Daoy (cell line): ENCODE measurements at places on chromosomes 3 and 15. TPM values are rescaled to one million over a fixed set of nuclear protein-coding genes. Genes with fewer than 3 reads are reported as not detected.

GRCh38 chr15:43208052-43209002 lies 12.5 kb downstream of the EPB42 start:
- no peak for DNase-seq

DNA sequence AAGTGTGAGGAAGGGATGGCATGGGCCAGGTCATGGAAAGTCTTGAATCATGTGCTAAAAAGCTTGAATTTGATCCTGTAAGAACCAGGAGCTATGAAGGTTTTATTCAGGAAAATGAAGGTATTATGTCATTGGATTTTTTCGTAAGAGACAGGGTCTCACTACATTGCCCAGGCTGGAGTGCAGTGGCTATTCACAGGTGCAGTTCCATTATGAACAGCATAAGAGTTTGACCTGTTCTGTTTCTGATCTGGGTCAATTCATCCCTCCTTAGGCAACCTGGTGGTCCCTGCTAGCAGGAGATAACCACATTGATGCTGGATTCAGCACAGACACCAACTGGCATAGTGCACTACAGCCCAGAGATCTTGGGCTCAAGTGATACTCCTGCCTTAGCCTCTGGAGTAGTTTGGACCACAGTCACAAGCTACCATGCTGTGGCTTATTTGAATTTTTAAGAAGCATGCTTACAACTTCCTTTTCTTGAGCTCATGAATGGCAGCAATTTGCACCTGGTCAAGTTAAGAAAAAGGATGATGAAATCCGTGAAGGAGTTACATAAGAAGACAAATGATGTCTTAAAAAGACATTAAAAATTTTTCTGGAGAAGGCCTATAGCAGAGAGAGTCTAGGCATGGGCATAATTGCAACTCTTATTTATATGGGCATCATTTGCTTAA lies 79.1 kb downstream of the CADPS start:
- DNase-seq = no peak

Gene AZI2
- 25.6 and 38.5 TPM in 2 replicates for total RNA-seq

Gene GP5
- not detected in 2 replicates for total RNA-seq

Gene ZMYND10
- 0.06 and 0.17 TPM in 2 replicates for total RNA-seq

- no peak for DNase-seq
Observed at GRCh38 chr3:194407423-194407822, 8.4 kb upstream of the GP5 start.

DNA sequence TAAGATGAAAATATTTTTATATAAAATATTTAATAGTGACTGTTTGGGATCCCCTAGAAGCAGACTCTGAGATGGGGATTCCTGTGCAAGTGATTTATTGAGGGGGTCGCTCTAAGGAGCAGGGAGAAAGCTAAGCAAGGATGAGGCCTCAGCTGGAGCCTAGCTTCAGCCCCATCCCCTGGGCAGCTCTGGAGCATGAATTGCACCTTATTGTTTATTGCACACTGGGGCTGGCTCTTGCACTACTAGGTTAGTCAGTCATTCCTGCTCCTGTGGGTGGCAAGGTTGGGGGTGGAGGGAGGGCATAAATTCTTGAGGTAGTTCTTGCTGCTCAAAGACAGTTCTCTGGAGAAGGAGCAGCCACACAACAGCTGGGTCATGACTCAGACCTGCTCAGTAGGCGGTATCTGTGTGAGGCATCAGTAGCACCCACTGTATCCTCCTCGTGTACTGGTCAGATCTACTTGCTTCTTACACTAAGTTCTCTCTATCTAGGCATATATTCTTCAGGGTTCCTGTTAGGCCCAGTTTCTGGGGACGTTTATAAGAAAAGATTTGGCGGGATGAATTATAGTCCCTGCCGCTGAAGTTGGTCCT lies 27.2 kb upstream of the TNFSF10 start:
- DNase-seq = peak; percentile 91

Gene CA12
- 5.0 and 5.2 TPM in 2 replicates for total RNA-seq

GRCh38 chr3:119937229-119937628 lies 155.3 kb downstream of the NR1I2 start:
- peak; percentile 36 for DNase-seq

Gene SEC62
- total RNA-seq = 11.0 and 26.2 TPM in 2 replicates

Gene HESX1
- total RNA-seq = 0.11 TPM in 1 of 2 replicates, not detected in the other
